NCI-H1105 treated with DMSO at 0.1 percent for 48 hours (cell line): ENCODE measurements at places on chromosomes 7 and 10.
A peak's percentile ranks its signal among the peaks of the same experiment; 100 is the strongest.

GRCh38 chr10:8416192-8416701 lies 361.8 kb downstream of the GATA3 start:
- peak; percentile 2 for DNase-seq

- DNase-seq, result no peak
These were observed 22.0 kb upstream of the SLF2 start for GRCh38 chr10:100890673-100891317.

GRCh38 chr10:125010362-125010761 lies 68.4 kb downstream of the ZRANB1 start:
- no peak for DNase-seq

DNA sequence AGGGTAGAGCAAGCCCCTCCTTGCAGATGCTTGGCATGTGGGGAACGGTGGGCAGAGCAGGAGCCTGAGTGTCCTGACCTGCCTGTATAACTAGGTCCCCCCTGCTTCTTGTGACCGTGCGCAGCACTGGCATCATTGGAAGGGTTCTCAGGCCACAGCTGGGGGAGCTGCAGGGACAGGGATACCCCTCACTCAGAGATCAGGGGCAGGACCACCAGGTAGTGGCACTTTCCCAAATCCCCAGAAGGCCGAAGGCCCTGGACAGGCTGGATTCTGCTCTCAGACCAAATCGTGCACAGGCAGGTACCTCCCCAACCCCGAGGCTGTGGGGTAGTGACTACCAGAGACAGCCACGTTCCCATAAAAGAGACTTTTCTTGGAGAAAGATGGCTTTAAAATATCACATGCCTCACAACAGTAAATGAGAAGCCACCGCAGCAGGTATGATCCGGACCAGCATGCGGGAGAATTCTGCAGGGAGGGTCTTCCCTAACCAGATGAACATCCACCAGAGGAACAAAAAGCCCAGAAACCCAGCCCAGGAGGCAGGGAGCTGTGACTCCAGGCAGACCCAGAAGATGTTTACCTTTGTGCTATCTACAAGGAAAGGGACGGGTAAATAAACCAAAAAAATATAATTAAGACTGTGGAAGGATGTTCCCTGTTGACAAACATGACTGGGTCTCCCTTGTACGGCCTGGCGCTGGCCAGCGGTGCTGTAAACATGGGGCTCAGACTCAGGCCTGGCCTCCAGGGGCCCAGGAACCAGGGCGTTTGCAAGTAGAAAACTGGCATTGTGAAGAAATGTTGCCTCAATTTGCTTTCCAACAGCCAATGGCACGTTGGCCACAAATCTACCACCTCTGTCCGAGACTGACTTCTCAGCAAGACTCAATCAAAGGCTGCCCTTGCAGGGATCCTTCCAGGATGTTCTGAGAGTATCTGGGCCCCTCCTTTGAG lies 180.0 kb downstream of the TNS3 start:
- no peak for DNase-seq

GRCh38 chr10:34756584-34756983 lies 58.5 kb downstream of the PARD3 start:
- DNase-seq, result no peak

DNA sequence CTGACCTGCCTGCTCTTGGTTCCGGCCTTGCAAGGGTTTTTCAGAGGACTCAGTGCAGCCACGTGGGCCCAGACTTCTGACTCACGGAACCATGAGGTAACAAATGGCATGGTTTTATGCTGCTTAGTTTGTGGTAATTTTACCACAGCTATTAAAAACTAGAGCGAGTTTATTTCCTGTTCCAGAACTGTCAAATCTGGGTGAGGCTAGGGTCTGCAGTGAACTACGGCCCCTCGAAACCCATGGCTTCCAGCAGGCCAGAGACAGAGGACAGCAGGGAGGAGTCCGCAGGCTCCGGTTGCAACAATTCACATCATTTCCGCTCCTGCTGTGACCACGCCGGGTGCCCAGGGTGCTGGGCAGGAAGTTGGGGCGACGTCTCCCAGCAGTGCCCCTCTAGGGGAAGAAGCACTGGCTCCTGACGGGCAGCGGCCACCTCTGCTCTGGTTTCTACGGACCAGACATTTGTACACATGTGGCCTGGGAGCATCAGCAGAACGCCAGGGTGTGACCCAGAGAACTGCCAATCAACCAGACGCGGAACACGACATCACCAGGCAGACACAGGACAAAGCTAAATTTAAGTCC lies 74.8 kb downstream of the ADARB2 start:
- no peak for DNase-seq
